ENCODE measurements at places on chromosomes 2 and 18.
A peak's percentile ranks its signal among the peaks of the same experiment; 100 is the strongest.

GRCh38 chr2:141871913-141872634, 258.7 kb downstream of the LRP1B start:
- no peak for DNase-seq

DNA sequence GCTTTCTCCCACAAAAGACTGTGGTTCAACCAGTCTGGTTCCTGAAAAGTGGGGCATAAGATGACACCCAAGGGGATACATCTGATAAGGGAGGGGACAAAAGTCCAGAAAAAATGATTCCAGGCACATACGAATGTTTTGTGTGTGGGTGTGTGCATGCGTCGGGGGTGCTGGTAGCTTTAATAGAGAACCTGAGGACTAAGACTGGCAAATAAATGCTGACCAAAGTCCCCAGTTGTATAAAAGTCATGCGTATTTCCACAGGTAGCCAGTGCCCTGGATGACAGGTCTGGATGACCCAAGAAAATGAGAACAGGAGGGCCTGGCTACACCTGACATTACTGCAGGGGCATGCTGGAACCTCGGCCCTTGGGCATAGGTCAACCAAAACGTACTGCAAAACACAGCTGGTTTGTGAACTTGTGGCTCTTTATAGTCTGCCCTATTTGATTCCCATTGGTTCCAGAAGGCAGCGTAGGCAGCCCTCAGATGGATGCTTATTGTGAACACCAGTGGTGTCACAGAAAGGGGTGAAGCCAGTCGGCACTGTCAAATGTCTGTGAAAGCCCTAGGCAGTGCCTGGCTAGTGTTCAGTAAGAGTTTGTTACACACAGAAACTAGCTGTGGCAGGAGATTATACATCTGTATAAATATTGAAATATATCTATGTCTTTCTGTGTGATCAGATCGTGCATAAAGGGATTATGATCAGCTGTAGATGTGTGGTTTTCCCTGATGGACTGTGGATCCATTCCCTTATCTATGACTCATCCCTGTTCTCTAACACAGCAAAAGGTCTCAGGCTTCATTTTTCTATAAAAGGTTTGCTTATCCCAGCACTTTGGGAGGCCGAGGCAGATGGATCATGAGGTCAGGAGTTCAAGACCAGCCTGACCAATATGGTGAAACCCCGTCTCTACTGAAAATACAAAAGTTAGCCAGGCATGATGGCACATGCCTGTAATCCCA, 58.3 kb downstream of the INSIG2 start:
- DNase-seq: no peak

- DNase-seq: no peak
Measured at GRCh38 chr18:46424898-46425297, 232.1 kb downstream of the LOXHD1 start.

DNA sequence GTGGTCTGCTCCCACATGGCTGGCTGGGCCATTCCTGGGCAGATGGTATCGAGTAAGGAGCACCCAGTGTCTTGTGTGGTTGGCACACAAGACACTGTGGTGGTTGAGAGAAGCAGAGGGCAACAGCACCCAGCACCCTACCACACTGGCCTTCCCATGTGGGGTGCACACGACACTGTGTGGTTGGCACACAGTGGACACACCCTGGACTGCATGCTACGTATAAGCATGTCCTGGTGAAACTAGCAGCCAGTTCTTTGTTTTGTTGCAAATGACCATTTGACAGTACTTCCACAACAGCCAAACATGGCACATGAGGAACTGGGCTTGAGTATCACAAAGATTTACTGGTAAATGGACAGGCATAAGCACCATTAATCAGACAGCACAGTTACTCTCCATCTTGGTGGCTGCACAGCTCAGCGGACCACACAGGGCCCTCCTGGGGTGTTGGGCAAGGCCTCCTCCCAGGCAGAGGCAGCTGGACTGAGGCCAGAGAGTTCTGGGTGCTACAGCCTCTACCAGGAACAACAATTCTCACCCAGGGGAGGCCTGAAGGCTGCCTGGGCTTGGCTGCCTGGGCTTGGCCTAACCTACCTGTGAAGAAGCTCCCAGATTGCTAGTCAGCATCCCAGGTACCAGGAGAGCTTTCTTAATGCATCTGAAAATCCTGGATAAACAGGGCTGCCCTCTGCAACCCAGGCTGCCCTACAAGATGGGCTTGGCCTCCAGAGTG, 59.3 kb upstream of the ALPP start:
- DNase-seq: no peak

DNA sequence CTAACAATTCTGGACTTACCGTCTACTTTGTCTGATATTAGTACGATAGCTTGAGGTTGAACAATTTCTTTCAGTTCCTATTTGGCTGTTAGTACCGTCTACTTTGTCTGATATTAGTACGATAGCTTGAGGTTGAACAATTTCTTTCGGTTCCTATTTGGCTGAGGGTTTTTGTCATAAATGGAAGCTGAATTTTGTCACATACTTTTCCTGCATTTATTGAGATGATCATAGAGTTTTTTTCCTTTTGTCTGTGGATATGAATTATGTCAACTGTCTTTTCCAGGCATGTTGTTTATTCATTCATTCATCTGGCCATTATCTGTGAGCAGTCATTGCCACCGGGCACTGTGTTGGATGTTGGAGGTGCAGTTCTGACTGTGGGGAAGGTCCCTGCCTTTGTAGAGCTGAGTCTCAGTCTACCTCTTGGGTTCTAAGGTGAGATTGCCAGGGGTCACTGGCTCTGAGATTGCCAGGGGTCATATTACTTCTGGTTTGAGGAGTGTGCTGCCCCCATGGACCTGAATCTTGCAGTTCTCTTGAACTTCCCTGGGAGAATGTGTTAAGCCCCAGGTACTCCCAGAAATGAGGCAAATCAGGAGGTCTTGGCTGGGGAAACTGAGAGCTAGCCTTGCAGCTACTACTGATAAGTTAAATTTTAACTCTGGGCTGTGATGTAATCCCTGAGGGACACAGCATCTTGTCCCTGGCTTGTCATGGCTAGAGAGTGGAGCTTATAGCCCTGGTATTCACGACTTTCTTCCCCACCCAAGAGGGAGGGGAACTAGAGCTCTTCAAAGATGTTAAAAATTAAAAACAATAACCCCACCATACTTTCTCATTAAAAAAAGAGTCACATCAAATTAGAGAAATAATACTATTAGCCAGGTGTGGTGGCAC, 89.1 kb upstream of the MBOAT2 start:
- DNase-seq: no peak

DNA sequence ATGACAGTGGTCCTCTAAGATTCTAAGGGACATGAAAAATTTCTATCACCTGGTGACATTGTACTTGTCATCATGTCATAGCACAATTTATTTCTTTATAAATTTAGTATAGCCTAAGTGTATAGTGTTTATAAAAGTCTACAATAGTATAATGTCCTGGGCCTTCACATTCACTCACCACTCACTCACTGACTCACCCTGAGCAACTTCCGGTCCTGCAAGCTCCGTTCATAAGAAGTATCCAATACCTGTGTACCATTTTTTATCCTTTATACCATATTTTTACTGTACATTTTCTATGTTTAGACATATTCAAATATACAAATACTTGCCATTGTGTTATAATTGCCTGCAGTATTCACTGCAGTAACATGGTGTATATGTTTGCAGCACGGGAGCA, 72.8 kb upstream of the DSEL start:
- DNase-seq: no peak

DNA sequence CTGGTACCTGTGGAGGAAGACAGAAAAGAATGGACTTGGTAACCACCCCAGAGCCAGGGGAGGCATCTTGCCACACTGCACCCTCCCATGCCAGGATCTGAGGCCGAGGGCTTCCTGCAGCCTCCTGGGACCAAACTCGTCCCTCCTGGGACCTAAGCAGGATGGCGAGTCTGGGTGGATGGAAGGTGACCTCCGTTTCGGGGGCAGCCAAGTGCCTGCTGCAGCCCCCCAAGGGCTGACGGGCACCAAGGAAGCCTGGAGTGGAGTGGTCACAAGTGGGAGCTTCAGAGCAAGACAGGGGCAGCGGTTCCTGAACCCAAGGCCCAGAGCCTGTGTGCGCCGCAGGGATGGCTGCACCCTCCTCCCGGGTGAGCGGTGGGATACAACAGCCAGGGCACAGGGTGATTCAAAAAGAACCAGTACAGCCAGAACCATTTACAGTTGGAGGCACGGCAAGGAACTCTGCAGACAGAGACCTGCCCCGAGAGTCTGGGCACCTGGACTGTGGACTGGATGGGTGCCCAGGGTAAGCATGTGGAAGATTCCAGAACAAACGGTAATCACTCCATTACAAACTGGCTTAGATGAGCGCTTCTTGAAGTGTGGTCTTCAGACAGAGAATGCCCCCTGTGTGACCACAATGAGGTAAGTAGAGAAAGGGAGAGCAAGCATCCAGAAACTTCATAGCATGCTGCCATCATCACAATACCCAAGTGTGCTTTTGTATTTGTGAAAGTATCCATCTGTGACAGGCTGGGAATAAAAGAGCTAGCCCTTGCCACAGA, 12.1 kb downstream of the HS1BP3 start:
- DNase-seq: no peak

GRCh38 chr2:199488772-199489400, 31.1 kb upstream of the SATB2 start:
- DNase-seq: peak; percentile 45

DNA sequence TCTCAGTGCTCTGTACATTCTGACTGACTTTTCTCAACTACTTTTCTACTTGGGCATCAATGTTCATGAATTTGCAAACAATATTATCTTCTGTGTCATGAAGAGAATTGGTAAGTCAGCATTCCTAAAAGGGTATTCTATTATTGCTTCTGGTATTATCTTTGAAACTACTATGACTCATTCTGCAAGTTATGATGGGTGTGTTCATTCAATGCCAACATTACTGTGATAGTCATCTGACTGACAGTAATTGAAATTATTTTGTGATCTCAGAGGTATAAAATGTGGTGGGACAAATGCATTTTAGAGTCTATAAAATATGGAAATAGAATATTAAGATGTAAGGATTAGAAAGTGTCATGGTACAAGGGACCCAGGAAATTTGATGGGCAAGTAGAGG, 736.0 kb upstream of the CELF4 start:
- no peak for DNase-seq

GRCh38 chr2:46656640-46657039, 177.3 kb downstream of the TMEM247 start:
- DNase-seq: no peak

DNA sequence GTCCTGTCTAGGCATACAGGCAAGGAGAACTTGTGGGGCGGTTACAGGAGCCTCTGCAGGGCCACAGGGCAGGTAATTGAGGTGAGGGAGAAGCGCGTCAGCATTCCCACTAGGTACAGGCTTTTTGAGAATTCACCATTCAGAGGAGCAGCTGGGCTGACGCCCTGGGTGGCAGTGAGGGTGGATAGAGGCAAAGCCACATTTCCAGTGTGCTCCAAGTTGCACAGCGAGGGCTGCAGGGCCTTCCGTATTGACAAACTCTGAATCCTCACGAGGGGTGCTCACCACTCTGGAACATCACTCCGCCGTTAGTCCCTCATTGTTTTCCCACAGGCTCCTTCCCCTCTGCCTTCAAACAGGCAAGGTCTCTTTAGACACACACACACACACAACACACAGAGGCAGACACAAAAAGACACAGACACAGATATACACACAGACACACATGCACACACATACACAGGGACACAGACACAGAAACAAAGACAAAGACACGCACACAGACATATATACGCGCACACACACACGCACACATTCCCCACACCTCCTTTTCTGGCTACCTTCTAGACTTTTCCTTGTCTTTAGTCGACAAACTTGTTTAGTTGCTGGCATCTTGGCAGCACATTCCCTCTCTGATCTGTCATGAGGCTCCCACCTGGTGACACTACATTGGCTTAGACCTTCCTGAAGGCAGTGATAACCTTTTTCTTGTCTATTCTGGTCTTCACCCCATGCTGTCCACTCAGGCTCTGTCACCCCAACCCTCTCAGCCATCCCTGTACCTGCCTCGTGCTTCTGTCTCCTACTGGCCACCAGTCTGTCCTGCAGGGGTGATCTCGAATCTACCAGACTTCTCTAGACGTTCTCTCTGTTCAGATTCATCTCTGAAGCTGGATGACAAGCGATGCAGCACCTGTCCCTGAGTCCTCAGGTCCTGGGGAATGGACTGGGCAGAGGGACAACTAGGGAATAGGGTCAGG, 136.8 kb downstream of the ALPK2 start:
- DNase-seq: no peak

- DNase-seq: no peak
Measured at GRCh38 chr2:224173210-224173609, 134.1 kb upstream of the SERPINE2 start.

- DNase-seq: no peak
Measured at GRCh38 chr2:190574169-190574568, 39.6 kb upstream of the NEMP2 start.
